ENCODE measurements at places on chromosomes 7 and 10.

GRCh38 chr7:30906515-30907240, 5.0 kb upstream of the AQP1 start:
- no peak for DNase-seq

- no peak for DNase-seq
Observed at GRCh38 chr10:21402606-21403083, 122.8 kb downstream of the SKIDA1 start.

- no peak for DNase-seq
Observed at GRCh38 chr7:112262855-112263487, 56.5 kb downstream of the ZNF277 start.

DNA sequence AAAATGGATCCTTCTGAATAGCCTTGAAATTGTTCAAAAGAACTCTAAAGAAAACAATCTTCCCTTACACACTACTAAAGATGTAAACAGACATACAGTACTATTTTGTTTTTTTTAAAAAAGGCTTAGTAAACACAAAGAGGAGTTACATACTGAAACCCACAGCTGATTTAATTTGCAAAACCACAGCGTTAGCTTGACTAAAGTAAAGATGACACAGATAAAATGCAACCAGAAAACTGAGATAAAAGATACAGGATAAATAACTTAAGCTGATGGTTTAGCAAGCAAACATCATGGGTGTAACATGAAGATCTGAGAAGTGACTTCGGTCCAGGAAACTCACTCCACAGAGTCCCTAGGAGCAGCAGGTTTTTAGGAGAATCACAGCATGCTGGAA, 21.8 kb downstream of the PRKCQ start:
- DNase-seq, result no peak

DNA sequence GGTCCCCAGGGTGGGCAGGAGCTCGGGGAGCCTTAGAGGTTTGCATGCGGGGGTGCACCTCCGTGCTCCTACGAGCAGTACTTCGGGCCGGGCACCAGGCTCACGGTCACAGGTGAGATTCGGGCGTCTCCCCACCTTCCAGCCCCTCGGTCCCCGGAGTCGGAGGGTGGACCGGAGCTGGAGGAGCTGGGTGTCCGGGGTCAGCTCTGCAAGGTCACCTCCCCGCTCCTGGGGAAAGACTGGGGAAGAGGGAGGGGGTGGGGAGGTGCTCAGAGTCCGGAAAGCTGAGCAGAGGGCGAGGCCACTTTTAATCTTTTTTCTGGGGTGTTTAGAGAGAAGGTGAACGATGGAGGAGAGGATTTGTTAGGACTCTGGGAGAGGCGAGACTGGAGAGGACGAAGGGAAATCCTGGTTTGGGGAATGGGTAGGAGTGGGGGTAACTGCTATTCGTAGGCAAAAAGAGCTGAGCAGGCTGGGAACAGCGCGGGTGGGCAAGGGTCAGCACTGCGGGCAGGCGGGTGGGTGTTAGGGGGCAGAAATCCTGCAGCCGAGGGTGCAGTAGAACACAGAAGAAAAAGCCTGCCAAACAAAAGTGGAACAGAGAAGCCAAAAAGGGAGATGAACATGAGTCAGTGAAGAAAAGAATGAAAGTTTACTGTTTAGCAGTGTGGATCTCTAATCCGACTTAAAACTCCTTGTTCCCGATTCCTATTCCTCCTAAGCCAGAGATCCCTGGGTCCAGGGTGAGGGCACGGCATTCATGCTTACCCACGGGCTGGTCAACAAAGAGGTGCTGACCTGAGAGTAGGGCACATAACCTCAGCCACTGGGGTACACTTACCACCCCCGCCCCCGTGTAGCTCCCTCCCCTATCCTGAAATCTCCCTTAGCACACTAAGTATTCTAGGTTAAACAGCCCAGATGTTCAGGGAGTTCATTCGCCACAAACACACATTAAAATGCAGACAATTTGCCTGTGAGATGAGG, 26.9 kb downstream of the PRSS2 start:
- no peak for DNase-seq

DNA sequence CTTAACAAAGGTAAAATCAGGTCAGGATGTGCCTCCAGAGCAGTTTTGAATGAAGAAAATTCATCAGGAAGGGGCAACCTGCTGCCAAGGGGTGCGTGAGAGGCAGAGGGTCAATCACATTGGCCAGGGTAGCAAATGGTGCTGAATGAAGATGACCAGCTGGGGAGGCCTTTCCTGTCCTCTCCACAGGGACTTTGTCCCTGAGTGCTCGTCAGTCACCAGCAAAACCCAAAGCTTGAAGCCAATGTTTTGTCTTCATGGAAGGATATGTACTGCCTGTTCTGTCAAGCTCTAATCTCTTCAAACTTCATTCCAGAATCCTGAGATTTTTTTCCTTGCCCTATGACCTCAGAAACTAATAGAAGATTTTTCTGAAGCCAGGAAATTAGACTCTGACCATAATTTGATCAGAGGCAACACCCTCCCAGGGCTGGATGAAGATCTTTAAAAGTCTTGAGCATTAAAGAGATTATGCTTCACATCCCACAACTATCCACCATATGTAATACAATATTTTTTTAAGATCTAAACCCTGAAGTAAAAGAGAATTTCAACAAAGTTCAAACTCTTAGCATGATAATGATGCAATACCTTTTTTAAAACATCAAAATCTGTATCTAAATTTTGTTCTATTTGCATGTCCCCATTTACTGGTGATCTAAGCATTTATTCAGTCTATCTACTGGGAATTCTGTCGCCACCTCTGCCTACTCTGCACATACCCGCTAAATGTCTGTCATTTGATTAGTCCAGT, 243.0 kb downstream of the SNX13 start:
- no peak for DNase-seq

DNA sequence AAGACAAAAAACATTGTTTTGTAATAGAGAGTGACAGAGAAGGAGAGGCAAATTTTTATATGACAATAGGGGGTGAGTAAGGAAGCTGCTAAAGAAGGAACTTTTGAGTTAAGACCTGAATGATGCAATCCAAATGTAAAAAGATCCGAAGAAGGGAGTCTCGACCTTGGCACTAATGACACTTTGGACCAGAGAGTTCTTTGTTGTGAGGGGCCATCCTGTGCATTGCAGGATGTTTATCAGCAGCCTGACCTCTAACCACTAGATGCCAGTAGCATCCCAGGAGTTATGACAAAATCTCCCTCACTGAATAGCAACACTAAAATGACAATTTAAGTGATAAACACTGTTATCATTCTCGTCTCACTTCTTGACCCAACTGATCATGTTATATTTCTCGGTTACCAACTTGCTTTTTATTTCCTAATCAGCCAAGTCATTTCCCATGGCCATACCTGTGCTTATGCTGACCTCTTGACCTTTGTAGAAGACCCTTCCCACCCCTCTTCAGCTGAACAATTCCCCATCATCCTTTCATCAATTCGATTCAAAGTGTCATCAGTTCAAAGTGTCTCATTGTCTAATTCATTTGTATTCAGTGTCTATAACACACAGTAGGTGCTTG, 30.0 kb downstream of the DGKI start:
- DNase-seq, result peak; percentile 23

GRCh38 chr7:2197436-2198155, 35.1 kb downstream of the MAD1L1 start:
- no peak for DNase-seq

- no peak for DNase-seq
Observed at GRCh38 chr7:81685270-81685868, 84.5 kb downstream of the HGF start.

DNA sequence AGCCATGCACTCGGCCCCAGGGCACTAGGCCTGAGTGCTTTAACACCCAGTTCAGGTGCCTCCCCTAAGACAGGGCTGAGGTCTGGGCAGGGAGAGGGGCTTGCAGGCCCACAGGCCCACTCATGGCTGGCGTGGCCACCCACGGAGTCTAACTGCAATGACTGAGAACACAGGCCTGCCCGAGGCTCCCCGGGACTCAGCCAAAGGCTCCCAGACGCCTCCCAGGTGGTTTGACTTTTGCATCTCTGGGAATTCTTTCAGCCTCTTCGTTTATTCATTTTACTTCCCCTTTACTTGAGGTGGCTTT, 37.3 kb downstream of the PTPRN2 start:
- DNase-seq, result no peak

DNA sequence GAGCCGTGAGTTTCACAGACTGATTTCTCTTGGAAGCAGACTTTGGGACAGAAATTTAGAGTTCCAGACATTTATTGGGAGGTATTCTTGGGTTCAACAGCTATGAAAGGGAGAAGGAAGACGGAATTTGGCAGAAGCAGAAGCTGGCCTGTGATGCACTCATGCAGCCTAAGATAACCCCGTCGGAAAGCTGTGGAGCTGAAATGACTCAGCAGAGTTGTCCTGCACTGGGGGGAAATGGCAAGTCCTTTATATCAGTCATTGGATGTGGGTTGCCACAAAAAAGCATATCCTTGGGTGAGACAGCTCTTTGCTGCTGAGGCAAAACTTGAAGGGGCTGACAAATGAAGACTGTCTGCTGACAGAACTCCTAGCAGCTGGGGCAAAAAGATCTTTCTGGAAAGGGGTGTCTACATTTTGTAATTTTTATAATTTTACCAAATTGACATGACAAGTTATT, 11.5 kb upstream of the MICU1 start:
- DNase-seq, result peak; percentile 19

- DNase-seq, result no peak
Observed at GRCh38 chr10:124229989-124230634, 136.7 kb upstream of the CHST15 start.

DNA sequence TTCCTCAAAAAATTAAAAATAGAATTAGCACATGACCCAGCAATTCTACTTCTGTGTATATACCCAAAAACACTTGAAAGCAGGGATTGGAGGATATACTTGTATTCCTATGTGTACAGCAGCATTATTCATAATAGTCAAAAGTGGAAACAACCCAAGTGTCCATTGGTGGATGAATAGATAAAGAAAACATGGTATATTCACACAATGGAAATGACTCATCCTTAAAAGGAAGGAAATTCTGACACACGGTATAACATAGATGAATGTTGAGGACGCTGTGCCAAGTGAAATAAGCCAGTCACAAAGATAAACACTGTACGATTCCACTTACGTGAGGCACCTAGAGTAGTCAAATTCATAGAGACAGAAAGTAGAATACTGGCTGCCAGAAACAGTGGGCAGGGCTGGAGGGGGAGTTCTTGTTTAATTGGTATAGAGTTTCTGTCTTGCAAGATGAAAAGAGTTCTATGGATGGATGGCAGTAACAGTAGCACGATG, 26.6 kb upstream of the KAT6B start:
- no peak for DNase-seq

- no peak for DNase-seq
Observed at GRCh38 chr7:29375641-29376562, 181.3 kb downstream of the CHN2 start.

- DNase-seq, result no peak
Observed at GRCh38 chr10:11157292-11158076, 139.8 kb downstream of the CELF2 start.

GRCh38 chr7:151188252-151188542, 1.1 kb upstream of the ASB10 start:
- DNase-seq, result no peak

DNA sequence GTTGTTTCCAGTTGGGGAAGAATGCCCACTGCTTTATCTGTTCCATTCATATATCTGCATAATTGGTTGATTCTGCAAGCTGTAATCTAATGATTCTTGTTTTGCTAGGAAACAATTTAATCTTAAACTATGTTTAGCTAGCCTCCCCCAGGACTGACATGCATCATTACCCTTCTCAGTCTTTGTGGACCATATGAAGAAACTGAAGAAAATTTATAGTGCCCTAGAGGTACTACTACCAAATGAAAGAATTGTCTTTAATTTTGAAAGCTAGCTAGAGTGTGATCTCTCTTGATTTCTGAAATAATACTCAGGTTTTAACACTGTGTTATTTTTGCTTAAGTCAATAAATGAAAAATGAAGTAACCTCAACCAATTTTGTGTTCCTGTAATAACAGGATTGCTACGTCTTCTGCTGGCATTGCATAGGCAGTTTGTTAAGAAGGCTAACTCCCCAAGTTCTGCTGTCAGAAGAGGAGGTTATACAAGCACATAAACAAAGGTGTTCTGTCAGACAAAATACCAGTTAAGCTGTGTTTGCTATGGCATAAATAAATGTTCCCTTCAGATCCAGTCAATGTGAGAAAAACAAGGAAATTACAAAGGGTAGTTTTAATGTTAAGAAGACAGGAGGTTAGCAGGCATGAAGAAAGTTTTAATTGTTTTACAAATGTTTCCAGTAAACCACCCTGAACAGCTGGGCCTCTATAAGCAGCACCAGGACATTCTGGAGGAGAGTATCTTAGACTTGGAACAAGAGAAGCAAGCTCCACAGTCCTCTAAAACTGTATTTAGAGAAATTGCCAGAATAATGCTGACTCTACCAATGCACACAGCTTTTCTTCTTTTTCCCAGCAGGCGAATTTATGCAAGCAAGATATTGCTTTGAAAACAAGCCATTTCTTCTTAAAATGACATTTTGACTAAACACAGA, 90.3 kb upstream of the CTTNBP2 start:
- DNase-seq, result no peak

DNA sequence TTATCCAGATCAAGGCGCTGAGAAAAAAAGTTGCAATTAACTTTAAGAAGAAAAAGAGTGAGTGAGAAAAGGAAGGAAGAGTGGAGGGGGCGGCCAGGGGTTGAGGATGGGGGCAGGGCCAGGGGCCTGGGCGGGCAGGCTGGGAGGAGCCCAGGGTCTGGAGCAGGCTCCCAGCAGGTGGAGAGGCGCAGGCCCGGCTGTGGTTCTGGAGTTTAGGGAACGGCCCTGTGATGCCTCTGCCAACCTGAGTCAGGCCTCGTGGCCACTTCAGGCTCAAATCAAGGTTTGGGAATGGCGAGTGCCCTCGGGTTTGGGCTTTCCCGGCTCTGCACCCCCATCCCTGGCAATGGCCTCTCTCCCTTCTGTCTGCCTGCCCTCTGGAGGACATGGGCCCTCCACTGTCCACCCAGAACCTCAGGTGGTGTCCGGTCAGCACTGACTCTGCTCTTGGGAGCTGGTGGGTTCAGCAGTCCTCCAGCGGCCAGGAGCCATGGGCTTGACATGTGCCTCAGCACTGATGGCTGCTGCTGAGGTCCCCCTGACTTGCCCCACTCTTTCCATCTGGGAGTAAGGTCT, 41.0 kb upstream of the EMX2 start:
- DNase-seq, result no peak

DNA sequence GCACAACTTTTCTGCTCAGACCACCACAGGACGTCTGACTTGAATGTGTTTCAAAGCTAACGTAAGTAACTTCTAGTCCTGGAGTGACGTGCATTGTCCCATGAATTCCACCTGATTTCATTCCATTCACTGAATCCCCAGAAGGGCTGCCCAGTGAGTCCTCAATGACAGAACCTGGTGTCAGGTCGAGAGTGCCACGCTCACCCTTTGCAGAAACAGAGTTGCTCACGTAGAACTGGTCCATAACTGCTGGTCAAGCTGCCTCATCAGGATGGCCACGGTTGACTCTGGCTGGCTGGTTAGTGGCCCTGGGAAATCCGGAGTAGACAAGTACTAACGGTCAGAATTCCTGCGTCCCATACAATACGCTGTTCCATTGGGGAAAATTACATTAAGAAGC, 50.6 kb upstream of the UBE3C start:
- DNase-seq, result no peak

GRCh38 chr10:10397906-10398305, 619.8 kb upstream of the CELF2 start:
- DNase-seq, result no peak

- DNase-seq, result peak; percentile 79
Observed at GRCh38 chr10:127972751-127973357, 66.0 kb downstream of the PTPRE start.
